Progenitor cell of endocrine pancreas (in vitro differentiated cells): ENCODE measurements at places on chromosomes 3 and 15.
A peak's percentile ranks its signal among the peaks of the same experiment; 100 is the strongest.

DNA sequence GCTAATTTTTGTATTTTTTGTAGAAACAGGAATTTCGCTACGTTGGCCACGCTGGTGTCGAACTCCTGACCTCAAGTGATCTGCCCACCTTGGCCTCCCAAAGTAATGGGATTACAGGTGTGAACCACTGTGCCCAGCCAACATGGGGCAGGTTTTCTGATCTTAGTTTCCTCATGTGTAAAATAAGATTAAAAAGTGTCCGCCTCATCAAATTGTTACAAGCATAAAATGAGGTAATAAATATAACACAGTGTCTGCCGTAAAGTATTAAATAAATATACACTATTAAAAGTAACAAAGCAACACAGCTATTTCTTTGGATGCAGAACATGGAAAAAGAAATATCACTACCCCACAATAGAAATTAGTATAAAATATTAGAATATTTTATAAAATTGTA is 16.4 kb upstream of the COMMD2 start:
- DNase-seq = no peak

DNA sequence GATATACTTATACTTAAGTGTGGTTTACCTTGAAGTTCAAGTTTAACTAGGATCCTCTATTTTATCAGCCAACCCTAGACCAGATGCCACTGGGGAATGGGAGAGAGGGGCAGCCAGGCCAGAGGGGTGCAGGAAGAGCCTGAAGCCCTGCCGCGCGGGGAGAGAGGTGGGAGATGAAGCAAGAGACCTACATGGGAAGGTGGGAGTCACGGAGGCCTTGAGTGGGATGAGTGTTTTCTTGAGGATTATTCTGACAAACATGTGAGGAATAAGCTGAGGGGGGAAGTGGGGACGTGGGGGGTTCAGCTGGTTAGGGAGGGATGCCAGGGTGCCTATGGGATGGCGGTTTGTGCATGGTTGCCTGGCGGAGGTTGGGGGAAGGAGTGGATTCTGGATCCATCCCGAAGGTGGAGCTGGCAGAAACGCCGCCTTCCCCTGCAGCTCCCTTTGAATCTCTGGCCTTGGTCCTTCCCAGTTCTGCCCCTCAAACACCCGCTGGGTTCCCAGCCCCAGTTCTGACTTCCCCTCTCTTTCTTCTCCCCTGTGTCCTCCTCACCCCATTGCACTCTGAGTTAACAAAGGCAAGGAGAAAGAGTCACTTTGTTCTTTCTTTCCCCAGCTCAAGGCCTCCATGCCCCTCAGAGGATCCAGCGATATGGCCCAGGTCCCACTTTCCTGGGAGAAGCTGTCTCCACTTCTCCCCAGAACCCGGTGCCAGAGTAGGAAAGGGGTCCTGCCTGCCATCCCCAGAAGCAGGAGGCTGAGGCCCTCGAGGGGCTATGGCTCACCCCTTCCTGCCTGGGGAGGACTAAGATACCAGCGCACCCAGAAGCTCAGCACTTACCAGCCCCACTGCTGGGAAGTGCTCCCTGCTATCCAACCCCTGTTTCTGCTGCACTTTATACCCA is 274.2 kb downstream of the UACA start:
- no peak for DNase-seq

DNA sequence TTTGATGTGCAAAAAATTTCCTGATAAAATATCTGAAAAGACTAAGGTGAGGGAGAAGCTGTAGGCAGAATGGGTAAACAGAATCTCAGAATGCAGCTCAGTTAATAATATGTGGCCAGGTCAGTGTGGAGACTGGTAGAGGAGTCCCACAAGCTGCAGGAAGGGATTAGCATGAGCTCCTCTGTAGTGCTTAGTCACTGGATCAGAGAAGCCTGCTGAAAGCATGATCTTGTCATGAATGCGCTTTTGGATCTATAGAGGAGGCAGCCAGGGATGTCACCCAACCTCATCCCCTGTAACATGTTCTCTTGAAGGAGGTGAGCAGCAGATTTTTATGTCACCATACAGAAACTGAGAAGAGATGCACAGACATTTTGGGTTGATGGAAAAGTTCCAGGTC is 1035.3 kb upstream of the GBE1 start:
- DNase-seq = no peak

GRCh38 chr3:186247821-186248814 is 113.9 kb downstream of the DGKG start:
- no peak for DNase-seq

DNA sequence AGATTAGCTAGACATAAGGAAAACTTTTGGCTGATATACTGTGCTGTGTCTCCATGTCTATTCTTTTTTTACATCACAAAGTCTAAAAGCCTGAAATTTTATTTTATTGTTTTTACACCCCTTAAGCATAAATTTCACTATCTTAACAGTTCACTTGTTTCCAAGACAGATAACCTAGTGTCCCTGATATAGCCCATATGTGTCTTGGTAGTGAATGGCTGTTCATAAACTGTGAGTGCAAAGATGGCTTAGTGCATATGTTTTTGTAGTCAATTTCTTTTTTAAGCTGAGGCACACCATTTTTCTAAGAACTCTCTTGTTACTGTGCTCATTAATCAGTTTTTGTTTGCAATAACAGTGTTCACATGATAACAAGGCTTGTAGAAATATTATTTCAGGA is 381.1 kb downstream of the OXSM start:
- no peak for DNase-seq

- DNase-seq = no peak
Observed at GRCh38 chr15:70545526-70545925, 217.8 kb downstream of the UACA start.

DNA sequence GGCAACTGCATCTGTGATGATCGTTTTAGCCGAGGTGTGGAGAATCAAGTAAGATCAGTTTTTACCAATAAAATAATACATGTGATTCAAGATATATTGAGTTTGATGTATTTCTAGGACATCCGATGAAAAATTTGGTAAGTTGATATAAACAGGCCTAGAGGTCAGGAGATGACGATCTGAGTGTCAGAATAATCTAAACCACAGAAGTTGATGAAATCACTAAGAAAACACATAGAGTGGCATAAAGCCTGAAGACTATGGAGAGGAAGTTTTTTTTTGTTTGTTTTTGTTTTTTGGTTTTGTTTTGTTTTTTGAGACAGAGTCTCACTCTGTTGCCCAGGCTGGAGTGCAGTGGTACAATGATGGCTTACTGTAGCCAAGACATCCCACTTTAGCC is 235.3 kb downstream of the RBMS3 start:
- DNase-seq = no peak

DNA sequence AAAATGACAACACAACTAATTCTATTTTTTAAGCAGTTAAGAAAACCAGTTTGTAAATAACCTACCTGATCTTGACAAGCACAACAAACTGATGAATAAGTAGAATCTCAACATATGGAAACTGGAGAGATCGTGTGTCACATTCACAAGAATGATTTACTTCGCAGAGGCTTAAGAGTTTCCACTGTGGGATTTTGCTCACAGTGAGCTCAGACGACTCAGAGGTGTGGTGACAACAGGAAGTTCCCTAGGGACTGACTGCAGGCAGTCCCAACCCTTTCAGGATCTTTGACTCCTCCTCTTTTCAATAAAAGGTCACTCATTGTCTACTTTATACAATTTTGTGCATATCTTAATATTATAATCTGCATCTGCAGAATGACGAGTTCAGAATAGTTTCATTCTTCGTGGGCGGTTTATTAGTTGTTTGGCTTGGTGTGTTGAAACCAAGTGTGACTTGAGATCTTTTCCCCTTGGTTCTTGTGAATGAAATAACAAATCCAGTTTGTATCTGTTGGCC is at the start of gene LIPH:
LIPH (minus strand) TSS at position 231 of the 520 bp plus-strand sequence; CDS start at position 114, 117 bp downstream.
- DNase-seq = no peak

DNA sequence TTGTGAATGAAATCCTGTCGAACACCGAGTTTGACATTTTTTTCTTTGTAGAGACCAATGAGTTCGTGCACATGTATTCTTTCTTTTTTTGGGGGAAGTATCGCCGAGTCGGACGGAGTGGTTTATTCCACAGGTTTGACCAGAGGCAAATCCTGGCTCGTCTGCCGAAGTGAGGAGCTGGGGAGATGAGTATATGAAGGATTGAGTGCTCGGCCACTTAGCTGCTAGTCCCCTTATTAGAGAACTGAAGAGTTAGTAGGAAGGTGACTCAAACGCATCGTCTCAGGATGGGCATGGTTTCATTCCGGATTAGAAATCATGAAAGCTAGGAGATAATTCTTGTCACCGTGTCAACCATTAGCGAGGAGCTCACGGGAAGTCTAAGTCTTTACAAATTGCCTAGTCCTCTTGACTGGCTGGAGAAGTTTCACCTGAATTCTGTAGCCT is 154.7 kb upstream of the GOLIM4 start:
- DNase-seq = no peak

DNA sequence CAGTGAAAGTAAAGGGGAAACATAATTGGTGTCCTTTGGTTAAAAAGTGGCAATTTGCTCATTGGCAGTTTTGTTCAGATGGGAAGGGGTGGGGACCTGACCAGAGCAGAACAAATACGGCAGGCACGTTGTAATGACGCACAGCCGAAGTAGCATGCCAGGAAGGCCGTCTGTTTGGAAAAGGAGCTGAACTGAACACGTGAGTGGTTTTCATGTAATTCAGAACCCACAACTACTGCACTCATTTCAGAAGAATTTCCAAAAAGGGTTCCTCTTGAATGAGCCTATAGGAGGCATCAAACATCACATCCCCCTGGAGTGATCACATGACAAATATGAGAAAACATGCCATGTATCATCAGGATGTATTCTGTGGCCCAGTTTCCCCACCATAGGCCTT is 42.9 kb upstream of the LMCD1 start:
- no peak for DNase-seq

- peak; percentile 52 for DNase-seq
Observed at GRCh38 chr3:22372292-22373062, 621.5 kb upstream of the ZNF385D start.

DNA sequence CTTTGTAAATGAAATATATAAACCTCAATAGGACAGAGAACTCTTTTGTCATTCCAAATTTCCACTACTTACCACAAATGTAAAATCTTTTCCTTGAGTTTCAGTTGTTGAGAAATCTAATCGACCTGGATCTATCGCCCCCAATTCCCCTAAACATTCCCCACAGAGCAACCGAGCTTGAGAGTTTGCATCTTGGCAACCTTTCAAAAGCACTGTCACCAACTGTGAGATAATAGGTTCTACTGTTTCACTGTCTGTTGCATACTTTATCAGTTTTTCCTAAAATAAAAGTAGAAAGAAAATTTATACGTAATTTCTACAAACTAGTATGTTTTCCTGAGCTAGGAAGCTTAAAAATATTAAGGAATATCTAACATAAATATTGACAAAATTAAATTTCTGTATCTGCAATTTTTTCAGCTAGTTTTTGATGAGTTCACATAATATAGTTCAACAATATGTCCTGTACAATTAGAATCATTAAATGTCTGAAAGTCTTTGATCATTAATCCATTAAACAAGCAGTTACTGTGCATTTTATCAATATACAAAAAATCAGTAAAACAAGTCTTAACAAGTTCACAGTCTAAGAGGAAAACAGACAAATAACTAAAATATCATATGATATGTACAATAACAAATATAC is 54.5 kb downstream of the ATR start:
- no peak for DNase-seq

DNA sequence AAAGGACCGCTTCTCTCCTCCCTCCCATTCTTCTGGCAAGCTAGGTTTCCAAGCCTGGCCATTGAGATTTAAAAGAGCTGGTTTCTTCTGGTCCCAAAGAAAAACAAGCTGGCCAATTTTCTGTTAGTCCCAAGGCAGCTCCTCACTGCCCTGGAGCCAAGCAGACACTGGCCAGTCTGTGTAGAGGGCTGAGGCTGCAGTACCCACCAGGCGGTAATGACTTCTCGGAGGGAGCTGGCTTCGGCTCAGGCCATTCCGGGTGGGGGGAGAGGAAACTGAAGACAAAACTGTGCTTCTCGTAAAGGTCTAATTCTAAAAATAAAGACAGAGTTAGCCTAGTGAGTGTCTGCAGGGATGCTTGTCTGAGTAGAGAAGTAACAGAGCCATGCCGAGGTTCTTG is 78.5 kb upstream of the SMAD3 start:
- no peak for DNase-seq

- DNase-seq = no peak
Observed at GRCh38 chr3:175267121-175267531, 408.0 kb downstream of the NAALADL2 start.

DNA sequence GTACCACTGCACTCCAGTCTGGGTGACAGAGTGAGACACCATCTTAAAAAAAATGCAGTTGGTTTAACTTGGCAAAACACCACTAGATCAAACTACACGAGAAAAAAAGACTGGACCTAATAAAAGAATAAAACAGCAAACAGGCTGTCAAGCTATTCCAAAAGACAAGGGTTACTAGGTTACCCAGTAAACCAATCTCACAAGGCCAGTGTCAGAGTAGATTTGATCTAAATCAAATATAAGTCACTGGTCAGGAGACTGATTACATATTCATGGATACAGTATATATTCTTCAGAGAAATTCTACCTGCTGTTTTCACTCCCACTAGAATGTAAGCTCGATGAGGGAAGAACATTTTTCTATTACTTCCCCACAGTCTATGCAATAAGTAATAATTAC is 2.5 kb upstream of the GANC start:
- DNase-seq = no peak

DNA sequence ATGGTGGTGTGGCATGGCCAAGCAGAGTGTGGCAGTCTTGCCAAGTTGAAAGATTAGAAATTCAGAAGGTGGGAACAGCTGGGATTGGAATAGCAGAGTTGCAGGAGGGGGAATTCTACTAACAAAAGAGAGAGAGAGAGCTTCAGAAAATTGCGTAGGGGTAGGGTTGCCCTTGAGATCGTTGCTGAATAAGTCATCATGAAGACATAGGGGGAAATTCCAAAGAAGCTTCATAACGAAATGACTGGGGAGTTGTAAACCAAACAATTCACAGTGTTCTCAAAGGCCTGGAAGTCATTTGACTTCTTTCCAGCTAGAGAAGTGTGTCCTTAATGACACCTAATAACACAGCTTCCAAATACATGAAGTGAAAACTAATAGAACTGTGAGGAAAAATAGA is 26.3 kb upstream of the TIPARP start:
- DNase-seq = no peak

DNA sequence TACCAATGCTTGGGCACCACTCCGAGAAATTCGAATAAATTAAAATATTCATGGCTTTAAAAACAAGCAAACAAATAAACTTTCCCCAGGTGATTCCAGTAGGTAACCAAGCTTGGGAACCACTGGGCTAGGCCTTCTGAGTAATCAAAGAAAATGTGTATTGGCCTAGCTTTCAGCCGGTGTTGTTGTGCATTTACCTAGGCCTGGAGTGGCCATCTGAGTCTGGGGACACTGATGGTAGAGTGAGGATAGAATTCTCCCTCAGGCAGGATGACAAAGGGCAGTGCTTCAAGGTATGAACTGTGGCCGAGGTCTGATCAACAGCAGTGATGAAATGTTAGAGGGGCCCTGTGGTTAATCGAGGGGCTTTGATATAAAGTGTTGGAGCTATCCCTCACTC is 440.5 kb downstream of the EPHB1 start:
- no peak for DNase-seq
